ENCODE measurements at places on chromosomes 5 and 9. TPM values are rescaled to one million over a fixed set of nuclear protein-coding genes. Genes with fewer than 3 reads are reported as not detected.

DNA sequence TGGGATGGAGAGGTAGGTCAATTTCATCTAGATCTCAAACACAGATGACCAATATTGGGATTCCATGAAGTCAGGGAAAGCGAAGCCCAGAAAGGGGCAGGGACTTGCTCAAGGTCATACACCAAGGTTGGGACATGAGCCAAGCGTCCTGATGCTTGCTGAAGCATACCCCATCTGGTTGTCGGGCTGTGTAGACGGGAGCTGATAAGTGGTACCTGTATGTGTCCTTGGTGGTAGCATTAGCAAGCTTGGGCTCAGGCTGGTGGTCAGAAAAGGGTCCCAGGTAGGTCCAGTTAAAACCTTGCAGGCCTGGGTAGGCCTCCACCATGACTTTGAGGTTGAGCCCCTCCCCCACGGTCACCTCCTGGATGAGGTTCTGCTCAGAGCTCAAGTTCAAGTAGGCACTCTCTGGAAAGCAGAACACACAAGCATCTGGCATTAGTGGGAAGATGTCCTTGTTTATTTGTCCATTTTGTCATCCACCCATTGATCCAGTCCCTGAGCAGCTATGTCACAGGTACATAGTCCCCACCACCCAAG, 13.2 kb downstream of the CSF1R start:
- no peak for DNase-seq

DNA sequence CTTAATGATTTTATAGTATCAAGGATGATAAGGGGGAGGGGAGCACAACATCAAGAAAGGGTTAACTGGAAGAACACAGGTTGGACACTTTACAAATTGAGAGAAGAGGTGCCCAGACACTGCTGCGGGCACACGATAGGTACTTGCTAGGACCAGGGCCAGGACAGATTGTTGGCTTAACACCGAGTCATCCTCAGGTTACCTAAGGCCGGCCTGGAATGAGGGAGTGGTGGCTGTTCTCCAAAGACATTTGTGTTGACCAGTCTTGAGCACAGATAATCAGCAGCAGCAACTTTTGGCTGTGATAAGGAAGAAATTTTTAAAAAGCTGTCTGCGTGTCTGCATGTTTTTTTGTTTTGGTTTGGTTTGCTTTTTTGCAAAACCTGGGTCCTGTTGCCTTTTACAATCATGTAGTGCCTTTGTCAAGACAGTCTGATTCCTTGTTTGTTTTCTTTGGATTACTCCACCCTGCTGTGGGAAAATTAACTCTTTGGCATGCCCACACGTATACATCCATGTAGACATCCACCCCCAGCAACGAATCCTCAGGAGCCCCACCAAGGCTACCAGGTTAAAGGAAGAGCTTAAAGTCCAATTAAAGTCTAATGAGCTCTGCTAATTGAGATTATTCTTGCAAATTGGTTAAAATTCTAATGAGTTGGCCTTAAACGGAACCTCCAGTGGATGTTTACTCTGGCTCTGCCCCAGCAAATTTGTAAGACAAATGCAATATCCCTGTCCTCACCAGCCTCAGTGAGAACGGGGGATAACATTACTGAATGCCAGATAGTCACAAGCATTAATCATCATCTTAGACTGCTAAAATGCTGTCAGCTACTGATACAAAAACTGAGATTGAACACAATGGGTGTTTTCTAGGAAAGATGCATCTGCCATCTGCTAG, 382.3 kb downstream of the ACTL7B start:
- DNase-seq, result peak; percentile 74

- DNase-seq, result no peak
Measured at GRCh38 chr5:174698156-174698555, 26.2 kb upstream of the MSX2 start.

Gene MARCOL
- not detected for total RNA-seq

DNA sequence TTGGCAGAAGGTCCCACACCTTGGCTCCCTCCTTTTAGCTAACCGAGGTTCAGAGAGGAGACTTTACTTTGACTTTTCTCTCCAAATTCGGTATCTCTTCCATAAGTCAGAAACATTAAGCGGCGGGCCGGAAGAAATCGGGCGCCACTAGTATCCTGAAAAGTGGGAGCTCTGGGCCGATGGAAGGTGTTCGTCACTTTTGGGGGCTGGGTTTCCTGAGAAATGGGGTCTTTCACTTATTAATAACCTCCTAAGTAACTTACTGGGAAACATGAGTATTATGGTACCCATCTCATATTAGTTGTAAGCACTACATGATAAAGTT, 716 bp downstream of the STX17 start:
- no peak for DNase-seq

GRCh38 chr5:176741561-176742211, 68.7 kb upstream of the UNC5A start:
- no peak for DNase-seq
